ENCODE measurements at places on chromosomes 11 and 22. TPM values are rescaled to one million over a fixed set of nuclear protein-coding genes. Genes with fewer than 3 reads are reported as not detected.

DNA sequence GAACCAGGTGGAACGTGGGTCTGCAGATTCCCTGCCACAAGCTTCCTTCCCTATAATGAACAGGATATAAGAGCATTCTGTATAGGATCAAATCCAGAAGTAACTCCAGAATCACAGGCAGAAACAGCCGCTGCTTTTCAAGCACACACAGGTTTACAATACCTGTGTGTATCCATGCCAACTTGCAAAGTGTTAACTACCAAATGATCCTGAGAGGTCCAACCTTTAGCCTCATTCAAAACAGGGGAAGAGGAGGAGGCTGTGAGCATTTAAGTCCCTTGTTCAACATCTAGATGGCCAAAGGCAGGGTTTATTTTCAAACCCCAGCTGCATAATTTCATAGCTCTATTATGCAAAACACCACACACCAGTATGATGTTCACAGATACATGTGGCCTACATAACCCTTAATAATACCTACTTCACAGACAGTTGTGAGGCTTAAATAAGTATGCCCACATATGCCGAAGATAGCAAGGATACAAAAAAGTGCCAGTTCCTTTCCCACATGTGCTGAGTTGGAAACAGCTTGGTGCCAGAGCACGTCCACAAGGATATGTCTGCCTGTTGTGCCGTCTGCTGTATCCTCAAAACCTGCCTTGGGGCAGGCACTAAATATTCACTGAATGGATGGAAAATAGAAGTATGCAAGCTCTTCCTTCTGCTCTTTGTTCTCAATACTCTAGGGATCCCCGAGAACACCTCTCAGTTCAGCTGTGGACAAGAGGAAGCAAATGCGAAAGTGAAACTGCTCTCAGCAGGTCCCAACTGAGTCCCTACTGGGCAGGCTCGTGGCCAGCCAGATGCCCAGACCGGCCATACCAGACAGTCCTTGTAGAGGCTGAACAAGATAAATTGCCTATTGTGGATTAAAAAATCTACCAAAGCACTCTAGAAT is 66.8 kb downstream of the LARGE1 start:
- DNase-seq = no peak

DNA sequence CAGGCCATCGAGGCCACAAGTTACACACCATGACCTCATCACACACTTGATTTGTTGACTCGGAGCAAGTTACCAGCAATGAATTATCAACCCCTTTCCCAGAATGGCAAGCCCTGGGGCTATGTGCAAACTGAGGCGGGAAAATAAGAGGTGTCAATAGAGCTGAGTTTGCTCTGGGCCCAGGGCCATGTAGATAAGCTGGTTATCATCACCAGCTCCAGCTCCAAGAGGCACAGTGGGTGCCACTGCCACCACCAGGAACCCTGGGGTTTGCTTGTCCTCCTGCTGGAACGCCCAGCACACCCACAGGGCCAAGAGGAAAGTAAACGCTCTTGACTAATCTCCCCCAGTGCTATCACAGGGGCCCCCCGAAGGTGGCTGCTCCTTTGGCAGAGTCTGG is 13.0 kb upstream of the VPS37C start:
- DNase-seq = no peak

- no peak for DNase-seq
These were observed 2.5 kb downstream of the MRGPRG start for GRCh38 chr11:3216027-3216525.

- no peak for DNase-seq
These were observed 40.6 kb downstream of the MUC6 start for GRCh38 chr11:995752-996420.

DNA sequence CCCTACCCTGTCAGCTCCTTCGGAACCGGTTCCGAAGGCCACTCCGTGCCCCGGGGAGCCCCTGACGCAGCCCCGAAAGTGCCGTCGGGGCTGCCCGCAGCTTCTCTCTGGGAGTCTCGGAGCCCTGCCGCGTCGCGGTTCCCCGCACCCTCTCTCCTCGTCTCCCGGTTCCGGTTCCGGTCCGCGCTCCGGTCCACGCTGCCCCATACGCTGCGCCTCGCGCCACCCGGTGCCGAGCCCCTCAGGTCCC is 618 bp downstream of the MTA2 start:
- no peak for DNase-seq

CLMP gene
- total RNA-seq = 0.43 TPM

GRCh38 chr11:30774496-30775232 is 188.5 kb upstream of the MPPED2 start:
- no peak for DNase-seq

DNA sequence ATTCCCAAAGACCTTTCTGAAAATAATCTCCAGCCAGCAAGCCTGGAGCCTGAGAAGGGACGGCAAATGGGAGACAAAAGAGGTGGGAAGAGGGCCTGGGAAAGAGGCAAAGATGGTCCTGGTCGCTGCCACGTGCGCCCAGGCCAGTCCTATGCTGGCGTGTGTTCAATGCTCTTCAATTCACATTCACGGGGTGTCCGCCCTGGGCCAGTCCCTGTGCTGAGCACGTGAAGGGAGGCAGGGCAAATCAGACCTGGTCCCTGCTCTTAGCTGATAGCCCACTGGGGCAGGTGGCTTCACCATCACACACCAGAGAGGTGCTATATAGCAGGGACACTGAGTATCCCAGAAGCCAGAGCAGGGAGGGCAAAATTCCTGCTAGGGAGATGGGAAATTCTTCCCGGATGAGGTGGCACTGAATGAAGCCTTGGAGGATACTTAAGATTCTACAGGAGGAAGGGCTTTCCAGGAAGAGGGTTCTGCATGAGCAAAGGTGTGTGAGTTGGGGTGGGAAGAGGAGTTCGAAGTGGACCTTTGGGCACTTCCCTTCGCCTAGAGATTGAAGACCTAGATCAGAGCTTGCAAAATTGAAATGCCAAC is 148.2 kb downstream of the CHST1 start:
- no peak for DNase-seq

DNA sequence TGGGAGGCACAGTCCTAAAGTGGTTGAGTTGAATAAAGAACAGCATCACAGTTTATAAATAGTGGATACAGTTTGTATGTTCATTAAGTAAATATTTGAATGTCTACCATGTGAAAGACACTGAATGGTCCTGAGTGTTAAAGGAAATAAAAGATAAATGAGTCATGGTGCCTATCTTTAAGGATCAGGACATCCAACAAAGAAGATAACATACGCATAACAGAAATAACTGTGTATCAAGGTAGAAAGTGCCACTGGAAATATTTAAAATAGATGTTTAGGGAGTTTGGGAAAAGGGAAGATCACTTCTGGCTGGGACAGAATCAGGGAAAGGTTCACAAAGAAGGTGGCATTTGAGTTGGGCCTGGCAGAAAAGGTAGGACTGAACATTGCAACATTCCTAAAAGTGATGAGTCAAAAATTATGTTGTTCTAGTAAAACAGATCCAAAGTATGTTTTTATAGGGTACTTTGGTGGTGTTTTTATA is 41.5 kb downstream of the CSTPP1 start:
- DNase-seq = no peak

CD3G gene
- total RNA-seq = 170 TPM

- DNase-seq = no peak
These were observed 1.4 kb downstream of the MICAL2 start for GRCh38 chr11:12111549-12112520.

- DNase-seq = no peak
These were observed 57.4 kb downstream of the TYR start for GRCh38 chr11:89235083-89235482.

- no peak for DNase-seq
These were observed 77.2 kb downstream of the SIK3 start for GRCh38 chr11:117020869-117021564.

DNA sequence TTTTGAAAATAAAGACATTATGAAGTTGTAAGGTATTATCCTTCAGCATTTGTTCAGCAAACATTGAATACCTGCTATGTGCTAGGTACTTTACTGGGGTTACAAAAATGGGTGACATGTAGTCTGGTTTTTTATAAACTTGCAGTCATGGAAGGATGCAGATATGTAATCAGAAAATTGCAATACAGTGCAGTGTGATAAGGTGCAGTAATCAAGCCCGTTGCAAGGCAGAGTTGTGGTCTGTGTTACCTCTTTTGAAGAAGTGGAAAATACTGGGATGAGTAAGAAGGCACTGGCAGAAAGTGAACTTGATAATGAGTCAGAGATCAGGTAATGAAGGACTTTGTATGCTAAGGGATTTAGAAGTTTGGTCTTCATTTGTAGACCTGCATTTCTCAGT is 8.1 kb downstream of the FBXO7 start:
- no peak for DNase-seq

UBQLN3 gene
- not detected for total RNA-seq

IFITM1 gene
- 201 TPM for total RNA-seq

DNA sequence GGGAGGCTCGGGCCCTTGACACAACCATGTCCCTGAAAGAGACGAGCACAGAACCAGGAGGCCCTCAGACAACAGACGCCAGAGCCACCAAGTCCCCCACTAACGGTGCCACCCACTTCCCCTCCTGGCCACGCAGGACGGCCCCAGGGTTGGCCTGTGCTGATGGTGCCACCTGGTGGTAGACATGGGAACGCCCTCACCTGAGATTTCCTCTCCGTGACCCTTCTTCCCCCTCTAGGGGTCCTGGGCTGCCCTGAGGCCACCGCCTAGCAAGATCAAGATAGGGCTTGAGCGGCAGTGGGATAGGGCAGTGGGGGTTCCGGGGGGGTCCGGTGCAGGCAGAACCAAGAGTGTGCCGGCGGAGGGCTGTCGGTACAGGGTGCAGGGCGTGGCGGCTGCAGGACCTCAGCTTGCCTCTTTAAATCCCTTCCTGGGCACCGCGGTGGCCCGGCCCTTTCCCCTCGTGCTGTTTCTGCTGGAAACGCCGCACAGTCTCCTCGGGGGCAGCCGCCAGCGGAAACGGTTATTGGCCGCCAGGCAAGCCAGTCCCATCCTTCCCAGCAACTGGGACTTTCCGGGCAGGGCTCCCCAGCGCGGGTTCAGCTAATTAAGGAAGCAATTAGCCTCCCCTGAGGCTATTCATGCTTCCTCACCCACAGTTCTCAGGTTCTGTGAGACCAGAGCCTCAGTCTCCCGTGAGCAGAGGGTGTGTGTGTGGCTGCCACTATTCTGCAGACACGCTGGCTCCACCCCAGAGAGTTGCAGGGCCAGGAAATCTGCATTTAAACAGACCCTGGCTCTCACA is 5.5 kb upstream of the NFAM1 start:
- DNase-seq = peak; percentile 77

DNA sequence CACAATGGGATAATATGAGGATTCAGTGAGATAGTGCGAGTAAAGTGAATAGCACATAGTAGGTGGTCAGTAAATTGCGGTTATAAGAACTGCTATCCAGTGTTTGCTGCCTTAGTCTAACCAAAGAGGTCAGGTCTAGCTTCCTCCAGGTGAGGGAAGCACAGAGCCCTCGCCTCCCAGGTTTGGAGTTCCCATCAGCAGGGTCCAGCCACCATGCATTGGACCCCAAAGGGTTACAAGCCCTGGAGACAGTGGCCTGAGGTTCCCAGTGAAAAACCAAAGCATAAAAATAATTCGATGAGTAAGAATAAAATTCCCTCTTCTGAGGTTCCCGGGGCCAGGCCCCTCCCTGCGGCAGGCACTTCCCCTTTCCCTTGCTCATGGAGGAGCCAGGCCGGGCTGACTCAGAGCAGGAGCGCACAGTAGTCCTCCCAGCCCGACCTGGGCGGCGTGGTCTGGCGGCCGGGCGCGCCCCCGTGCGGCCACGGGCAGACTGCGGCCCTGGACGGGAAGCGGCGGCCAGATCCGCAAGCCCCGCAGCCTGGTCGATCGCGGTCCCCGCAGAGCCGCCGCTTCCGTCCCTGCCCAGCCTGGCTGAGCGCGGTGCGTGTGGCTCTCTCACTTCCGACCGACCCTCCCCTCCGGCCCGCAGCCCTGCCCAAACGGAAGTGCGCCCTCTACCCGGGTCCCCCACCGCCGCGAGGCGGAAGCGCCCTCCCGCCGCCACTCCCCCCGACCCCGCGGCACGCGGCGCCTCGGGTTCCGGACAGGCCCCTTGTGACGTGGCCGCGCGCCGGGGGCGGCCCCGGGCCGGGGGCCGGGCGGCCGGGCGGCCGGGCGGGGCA is at the start of gene SLC39A13:
SLC39A13 (plus strand) TSS at position 845 of the 845 bp plus-strand sequence. CDS start 1,505 bp downstream, outside the sequence.
- peak; percentile 86 for DNase-seq

- no peak for DNase-seq
These were observed 69.3 kb downstream of the ABTB2 start for GRCh38 chr11:34288492-34288891.

POU2AF3 gene
- not detected for total RNA-seq

GRCh38 chr11:123478352-123478987 is 48.4 kb downstream of the GRAMD1B start:
- no peak for DNase-seq

Measured in T-cell (primary cell).